NCI-H1694 (cell line): ENCODE measurements at places on chromosomes 3 and 15.

- no peak for DNase-seq
Observed at GRCh38 chr3:48135552-48136495, 52.4 kb downstream of the CDC25A start.

DNA sequence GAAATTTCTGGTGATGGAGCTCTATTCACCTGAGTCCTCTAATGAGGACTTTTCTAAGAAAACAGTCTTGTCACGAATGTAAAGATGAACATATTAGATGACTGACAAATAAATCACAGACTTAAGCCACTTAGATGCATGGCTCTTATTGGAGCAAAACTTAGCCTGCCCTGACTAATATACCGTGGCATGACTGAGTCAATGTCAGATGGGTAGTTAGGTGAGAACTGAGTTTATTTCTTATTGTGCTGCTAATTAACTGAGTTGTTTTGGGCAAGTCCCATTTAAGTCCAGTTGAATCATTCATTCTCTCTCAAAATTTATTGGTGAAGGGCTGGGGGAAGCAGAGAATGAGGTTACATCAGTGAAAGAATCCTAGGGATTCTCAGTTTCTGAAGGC lies 459.8 kb downstream of the MCTP2 start:
- no peak for DNase-seq

DNA sequence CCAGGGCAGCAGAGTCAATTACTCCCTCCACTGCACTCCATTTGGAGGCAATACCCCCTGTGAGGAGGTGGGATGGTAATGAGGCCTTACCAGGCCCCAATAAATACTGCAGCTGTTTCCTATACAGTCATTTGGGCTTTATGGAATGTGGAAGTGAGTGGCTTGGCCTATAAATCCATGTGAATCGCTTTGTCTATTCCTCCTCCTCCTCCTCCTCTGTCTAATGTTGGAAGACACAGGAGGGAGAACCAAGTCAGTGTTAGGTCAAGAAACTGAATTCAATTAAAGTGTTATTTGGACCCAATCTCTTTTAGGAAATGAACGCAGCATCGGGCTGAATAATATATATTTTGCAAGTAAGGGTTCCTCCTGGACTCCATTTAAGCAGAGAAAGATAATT lies 17.3 kb upstream of the SRGAP3 start:
- DNase-seq = no peak

GRCh38 chr3:195070336-195070735 lies 200.6 kb downstream of the XXYLT1 start:
- DNase-seq = no peak

GRCh38 chr3:179151474-179151873 lies 3.3 kb downstream of the PIK3CA start:
- no peak for DNase-seq

- no peak for DNase-seq
Observed at GRCh38 chr3:126473292-126474168, 2.2 kb downstream of the ZXDC start.

DNA sequence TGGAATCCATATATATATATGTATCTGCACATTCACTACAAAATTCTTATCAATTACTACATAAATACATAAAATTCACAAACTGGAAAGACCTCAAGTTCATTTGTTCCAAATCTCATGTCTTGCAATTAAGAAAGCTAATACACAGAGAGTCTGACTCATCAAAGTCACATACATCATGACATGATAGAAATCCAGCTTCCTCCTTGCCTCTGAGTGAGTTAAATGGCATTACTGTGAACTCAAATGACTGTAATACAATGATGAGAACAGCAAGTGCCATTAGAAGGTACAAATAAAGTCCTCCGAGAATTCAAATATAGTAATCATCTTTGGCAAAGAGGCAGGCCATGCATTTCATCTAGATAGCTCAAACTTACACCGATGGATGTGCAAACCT lies 55.1 kb upstream of the AGTR1 start:
- no peak for DNase-seq

- no peak for DNase-seq
Observed at GRCh38 chr3:85571835-85572234, 613.0 kb downstream of the CADM2 start.

- no peak for DNase-seq
Observed at GRCh38 chr3:47571391-47572175, 7.1 kb downstream of the CSPG5 start.

- DNase-seq = no peak
Observed at GRCh38 chr3:119310071-119310470, 15.9 kb downstream of the ARHGAP31 start.

DNA sequence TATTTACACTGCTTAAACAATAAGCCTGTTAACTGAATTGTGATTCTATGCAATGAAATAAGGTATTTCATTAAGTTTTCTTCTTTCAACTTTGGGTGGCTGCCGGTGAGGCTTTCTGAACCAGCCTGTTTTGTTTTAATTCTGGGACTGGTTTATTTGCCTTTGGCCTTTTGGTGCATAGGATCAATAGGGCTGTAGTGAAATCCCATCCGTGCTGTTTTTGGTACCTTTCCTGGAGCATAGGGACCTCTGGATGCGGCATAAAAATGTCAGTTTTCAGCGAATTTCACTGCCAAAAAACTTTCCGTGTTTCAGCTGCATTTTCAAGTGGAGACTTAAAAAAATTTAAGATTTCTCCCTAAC lies 514 bp downstream of the PLS1 start:
- no peak for DNase-seq

- DNase-seq = no peak
Observed at GRCh38 chr15:68365770-68366169, 66.2 kb downstream of the ITGA11 start.

DNA sequence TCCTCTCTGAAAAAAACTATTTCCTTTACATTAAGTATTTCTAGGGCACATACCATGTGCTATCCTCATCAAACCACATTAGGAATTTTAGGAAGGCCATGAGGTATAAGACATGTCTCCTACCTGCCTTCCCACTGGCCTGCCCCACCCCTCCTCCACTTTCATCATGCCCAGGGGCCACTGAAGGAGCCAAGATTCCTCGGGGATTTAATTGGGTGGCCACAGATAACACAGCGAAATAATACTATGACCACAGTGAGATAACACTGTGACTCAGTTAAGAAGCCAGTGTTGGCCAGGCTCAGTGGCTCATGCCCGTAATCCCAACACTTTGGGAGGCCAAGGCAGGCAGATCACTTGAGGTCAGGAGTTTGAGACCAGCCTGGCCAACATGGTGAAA lies 9.8 kb upstream of the BMF start:
- DNase-seq = no peak

- DNase-seq = peak; percentile 36
Observed at GRCh38 chr15:27427276-27427675, 456.3 kb downstream of the GABRG3 start.

GRCh38 chr3:123687286-123687685 lies 102.4 kb upstream of the HACD2 start:
- DNase-seq = no peak

DNA sequence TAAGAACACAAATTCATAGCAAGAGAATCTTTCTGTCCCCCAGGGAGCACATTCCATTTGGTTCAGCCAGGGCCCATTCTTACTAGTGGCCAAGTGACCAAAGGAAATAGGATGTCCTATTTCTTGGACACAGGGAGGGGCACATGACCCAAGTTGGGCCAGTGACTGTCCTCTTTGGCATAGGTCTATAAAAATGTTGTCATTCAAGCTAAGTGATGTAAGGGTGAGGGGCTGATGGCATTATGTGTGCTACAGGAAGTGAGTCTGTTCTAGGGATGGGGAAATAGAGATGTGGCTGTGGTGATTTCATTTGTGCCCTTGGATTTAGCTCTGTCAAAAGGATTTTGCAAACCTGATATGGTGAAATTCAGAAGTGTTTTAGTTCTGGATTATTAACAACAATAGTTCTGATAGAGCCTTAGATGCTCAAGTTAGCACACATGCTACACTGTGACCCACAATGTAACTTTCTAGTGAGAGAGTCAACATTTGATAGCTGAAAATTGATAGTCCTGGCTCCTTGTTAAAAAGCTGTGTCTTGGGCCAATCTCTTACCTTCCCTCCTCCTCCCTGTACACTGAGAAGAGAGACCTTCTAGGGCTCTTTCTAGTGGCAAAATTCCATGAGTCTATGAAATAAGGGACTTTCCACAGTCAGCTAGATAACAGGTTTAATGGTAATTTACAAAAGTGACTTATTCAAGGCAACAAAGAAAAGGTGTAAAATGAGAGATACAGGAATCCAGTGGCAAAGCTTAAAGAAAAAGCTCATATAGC lies 117.2 kb downstream of the THRB start:
- DNase-seq = no peak

DNA sequence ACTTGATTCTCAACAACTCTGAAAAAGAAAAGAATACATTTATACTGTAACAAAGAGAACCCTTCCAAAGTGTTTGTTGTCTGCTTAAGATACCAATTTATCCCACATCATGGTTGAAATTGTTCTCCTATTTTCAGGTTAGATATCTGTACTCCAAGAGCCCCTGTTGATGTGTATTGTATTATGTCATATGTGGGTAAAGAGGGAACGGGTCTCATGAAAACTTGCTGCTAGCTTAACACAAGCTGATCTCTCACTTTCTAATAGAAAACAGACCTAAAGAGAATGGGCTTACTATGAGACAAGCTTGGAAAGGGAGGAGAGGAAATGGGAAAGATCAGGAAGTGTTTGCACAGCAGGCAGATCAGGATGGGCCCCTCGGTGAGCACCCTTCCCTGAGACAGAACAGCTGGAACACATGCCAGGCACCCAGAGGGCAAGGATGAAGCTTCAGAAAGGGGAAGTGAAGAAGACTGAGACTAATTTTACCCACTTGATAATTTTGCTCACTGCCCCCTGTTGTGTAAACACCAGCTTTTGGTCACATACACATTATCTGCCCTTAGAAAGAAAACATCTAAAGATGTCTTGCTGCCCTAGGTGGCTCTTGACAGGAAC lies 747.9 kb upstream of the CCDC54 start:
- no peak for DNase-seq

DNA sequence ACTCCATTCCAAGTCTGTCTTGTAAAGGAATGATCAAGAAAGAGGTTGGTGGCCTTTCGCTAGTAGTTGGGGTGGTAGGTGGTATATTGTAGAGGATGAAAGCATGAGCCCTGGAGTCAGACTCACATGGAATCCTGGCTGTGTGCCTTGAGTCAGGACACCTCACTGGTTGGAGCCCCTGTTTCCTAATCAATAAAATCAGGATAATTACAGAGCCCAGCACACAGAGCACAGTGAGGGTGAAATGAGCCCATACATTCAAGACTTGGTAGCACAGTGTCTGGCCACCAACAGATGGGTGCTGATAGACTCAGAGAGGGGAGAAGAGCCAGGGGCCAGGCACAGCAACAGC lies 95.1 kb upstream of the MYZAP start:
- no peak for DNase-seq

- DNase-seq = no peak
Observed at GRCh38 chr3:188067932-188068331, 86.0 kb upstream of the LPP start.

DNA sequence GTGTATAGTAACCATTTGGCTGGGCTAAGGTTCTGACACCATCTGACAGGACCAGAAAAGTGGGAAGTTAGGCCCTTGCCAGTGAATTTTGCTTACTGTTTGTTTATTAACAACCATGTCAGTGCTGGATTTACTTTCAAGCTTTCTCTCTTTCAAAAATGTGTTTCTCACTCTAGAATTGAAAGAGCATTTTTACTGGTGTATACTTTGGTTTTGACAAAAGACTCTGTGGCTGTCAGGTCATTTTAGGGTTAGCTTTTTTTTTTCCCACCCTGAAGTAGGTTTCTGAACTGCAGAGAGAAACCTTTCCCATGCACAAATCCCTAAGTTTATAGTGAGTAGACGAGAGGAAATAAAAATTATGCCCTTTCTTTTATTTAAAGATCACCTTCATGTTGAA lies 230.0 kb upstream of the TBC1D5 start:
- DNase-seq = no peak
